ENCODE measurements at places on chromosomes 7 and 10.

- DNase-seq, result no peak
Observed at GRCh38 chr10:117112220-117112619, 25.9 kb downstream of the VAX1 start.

GRCh38 chr7:79084423-79084822, 369.0 kb downstream of the MAGI2 start:
- DNase-seq, result no peak

DNA sequence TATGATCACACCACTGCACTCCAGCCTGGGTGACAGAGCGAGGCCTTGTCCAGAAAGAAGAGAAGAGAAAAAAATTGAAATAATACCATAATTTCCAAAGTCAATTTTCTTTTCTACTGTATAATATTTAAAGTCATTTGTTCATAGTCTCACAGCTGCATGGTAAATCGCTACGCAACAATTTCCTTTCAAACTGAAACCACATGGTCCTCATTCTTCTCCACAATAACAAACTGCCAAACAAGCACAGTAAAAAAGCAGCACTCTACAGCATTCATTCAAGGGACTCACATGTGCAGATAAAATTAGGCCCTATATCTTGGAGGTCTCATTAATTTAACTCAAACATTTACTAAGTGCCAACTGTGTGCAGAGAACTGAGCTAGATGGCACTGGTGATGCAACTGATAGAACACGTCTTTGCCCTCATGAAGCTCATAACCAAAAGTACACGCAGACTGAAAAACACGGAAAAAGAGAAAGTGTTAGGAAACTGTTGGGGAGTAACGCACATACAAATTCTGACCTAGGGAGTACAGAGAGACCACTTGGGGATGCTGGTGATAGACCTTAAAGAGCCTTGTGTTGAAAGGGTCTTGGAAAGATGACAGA, 68.4 kb upstream of the SRRM3 start:
- DNase-seq, result no peak

DNA sequence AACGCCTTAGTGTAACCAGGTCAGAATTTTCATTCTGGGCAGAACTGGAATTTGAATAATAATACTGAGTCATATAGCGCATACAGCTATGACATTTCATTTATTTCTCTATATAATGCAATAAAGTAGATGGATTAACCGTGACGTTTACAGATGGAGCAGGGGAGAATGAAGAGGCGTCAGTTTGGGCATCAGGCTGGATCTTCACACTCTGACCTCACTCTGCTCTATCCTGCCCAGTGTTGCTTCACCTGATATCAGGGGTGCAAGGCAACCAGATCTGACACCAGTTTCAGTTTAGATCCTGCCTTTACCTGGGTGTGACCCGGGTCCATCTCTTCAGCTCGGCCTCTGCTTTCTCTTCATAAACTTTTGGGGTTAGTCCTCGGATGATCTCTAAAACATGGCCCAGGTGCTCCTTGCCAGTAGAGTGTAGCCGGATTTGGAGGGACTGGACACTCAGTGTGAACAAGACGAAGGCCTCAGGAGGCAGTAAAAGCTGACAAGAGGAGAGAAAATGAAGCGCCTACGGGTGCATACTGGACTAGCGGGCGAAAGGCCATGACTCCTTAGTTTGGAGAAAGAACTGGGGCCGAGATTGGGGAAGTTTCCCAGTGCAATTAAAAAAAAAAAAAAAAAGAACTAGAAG, 1.4 kb upstream of the ZYX start:
- no peak for DNase-seq

Data from activated CD8-positive, alpha-beta memory T cell treated with anti-CD3 and anti-CD28 coated beads, Interleukin-2, amount 50 U/mL, for 48 hours (primary cell).